ENCODE measurements at places on chromosomes 1 and 21.

DNA sequence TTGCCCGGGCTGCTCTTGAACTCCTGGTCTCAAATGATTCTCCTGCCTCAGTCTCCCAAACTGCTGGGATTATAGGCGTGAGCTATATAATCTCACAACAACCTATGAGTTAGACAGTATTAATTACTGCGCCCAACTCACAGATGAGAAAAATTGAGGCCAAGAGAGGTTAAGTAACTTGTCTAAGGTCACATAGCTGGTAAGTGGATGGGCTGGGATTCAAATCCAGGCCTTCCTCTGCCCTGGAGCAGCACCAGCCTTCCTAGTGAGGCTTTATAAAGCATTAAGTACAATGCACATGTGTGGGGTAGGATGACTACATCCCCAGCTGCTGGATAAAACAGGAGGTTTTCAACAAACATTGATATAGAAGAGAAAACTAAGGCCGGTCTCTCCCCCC is 15.1 kb downstream of the E2F2 start:
- DNase-seq = no peak

- DNase-seq = no peak
Measured at GRCh38 chr1:69321311-69321710, 246.4 kb upstream of the LRRC7 start.

GRCh38 chr1:8951231-8951630 is 5.6 kb downstream of the CA6 start:
- DNase-seq = no peak

GRCh38 chr1:2476061-2476999 is at the start of gene PLCH2:
Gene PLCH2, plus strand, starts transcription at chr1:2476289. Its CDS starts 300 bp downstream, at chr1:2476589.
- DNase-seq = no peak

- DNase-seq = no peak
Measured at GRCh38 chr21:34617753-34618339, 2.9 kb upstream of the RCAN1 start.

DNA sequence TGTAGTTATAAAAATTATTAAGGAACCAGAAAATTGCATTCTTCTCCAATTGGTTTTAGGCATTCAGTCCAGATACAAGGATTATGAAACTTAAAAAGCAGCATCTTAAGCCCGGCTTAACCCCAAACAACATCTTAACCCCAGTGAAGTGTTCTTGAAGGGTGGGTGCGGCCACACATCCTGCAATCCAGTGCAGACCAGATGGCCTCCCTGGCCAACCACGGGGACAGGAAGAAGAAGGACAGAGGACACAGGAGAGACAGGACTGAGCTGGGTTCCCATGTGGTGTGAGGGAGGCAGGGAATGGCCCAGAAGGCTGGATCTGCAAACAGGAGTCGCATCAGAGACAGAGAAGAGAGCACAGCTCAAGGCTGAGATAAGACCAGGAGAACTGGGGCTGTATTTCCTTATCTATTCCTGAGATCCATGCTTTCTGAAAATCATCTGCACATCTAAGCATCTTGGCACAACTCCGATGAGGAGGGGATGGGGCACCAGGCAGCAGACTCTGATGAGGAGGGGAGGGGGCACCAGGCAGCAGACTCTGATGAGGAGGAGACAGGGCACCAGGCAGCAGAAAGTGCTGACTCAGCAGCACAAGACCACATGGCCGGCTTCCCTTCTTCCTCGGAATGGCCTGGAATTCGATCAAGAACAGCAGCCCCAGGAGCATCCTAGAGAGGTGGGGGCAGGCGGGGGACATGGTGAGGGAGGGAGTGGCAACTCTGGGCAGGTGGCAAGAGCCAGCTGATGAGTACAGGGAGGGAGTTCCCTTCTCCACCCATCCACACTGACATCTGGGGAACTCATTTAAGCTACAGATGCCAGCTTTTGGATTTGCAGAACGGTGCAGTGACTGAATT is 26.6 kb downstream of the ABCG1 start:
- DNase-seq = no peak

- no peak for DNase-seq
Measured at GRCh38 chr1:59128784-59129227, 168.1 kb upstream of the FGGY start.

GRCh38 chr1:159296706-159297375 is 5.3 kb upstream of the FCER1A start:
- no peak for DNase-seq

DNA sequence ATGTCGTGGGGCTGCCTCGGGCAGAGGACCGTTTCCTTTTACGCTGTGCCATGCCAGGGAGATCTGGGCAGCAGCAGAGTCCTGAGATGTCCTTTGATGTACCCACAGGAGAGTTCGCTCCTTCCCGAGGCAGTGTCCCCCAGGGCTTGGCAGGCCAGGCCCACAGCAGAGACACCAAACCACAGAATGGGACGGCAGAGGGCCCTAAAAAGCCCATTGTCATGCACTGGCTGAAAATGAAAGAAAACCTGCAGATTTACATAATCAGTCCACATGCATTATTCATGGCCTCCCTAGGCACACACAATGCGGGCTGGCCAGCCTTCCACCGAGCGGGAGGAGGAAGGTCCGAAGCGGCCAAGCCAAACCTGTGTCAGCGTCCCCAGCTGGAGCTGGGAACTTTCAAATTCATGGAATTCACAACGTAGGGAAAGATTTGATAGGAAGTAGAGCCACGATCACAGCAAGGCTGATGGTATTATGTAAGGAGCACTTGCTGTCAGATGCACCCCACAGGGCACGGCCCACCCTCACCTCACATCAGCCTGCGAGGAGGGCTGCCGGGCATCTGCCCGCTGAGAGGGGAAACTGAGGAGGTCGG is 25.3 kb upstream of the EFHD2 start:
- no peak for DNase-seq

- DNase-seq = no peak
Measured at GRCh38 chr21:45175326-45176095, 101.1 kb downstream of the ADARB1 start.

DNA sequence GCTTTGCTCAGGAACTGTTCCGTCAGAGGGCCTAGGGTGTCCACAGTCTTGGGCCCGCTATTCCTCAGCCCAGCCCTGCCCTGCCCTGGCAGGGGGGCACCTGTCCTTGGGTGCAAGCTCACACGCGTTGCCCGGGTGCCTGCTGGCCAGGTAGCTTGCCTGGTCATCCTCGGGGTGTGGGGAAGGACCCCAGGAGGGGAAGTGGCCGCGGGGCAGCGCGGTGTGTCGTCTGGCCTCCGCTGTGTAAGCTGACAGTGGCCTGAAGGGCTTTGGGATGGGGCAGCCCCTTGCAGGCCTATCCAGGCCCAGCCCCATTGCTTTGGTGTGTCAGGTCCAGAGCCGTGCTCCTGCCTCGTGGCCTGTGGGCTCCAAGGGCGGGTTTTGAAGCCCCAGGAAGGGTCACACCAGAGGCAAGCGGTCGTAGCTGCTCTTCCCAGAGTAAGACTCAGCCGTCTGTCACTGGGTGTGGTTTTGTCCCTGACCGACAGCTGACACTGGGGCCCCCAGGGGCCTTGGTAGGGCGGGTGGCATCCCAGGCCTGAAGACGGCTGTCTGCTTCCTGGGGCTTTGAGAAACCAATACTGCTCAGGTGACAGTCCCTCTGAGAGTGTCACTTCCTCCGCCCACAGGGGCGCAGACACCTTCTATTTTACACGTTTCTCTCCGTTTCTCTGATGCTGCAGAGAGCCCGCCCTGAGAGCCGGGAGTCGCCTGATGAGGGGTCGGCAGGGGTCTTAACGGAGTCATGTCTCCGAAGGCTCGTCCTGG is 72.1 kb downstream of the SKI start:
- peak; percentile 91 for DNase-seq

DNA sequence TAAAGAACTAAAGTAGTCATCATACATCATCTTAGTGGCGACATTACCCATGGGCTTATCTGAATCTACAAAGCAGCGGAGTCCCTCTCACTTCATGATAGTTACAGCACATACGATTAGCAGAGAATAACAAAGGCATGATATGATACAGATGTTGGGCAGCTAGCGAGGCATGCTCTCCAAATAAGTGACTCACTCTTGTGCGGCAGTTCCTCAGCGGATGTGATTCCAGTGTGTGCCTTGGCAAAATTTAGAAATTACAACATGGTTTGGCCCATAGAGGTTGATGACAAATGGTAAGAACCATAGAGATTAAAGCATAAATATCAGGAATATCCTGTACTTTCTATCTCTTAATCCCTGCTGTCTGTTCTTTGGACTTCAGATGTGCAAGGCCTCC is 48.1 kb upstream of the PAXBP1 start:
- DNase-seq = no peak

GRCh38 chr1:220454155-220454777 is 73.7 kb upstream of the MARK1 start:
- DNase-seq = no peak

DNA sequence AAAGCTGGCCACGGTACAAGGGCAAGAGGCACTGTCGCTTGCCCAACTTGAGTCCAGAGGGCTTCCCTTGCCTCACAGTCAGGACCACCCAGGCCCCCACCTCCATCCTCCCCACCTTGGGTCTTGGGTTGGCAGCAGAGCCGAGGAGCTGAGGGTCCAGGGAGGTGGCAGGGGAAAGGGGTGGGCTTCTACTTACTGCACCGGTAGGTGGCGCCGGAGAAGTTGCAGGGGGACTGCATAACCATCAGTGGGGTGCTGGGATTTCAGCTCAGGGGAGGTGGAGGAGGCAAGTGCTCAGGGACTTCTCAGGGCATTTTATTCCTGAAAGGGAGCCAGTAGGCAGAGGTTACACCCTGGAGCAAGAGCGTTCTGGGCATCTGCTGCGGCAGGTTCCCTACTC is 44.0 kb downstream of the TRIM62 start:
- DNase-seq = peak; percentile 38

DNA sequence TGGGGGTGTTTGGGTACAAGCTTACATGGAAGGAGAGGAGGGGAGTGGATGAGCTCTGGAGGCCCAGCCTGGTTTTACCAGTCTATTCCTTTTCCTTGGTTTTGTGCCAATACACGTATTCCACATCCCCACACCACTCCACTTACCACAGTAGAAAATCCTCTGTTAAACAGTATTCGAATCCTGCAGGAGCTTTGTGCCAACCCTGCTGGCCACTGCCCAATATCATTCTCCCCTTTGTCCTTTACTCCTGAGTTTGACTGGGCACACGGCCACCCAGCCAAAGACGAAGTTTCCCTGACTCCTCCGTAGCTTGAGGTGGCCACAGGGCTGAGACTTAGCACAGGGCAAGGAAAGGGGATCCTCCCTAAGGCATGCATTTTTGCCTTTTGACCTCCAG is 61.6 kb downstream of the TMCO4 start:
- no peak for DNase-seq

DNA sequence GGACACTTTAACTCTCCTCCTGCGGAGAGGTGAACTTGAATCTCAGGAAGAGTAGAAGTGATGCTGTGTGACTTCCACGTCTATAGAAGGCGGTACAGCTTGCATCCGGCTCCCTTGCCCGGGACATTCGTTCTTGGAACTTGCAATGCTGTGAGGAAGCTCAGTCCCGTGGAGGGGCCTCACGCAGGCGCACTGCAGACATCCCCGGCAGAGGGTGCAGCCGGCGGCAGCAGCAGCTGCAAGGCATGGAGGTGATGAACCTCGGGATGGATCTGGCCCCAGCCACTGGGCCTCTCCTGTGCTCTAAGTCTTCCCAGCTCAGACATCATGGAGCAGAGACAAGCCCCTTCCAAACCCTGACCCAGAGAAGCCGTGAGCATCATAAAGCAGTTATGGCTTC is 61.8 kb upstream of the SOD1 start:
- no peak for DNase-seq

DNA sequence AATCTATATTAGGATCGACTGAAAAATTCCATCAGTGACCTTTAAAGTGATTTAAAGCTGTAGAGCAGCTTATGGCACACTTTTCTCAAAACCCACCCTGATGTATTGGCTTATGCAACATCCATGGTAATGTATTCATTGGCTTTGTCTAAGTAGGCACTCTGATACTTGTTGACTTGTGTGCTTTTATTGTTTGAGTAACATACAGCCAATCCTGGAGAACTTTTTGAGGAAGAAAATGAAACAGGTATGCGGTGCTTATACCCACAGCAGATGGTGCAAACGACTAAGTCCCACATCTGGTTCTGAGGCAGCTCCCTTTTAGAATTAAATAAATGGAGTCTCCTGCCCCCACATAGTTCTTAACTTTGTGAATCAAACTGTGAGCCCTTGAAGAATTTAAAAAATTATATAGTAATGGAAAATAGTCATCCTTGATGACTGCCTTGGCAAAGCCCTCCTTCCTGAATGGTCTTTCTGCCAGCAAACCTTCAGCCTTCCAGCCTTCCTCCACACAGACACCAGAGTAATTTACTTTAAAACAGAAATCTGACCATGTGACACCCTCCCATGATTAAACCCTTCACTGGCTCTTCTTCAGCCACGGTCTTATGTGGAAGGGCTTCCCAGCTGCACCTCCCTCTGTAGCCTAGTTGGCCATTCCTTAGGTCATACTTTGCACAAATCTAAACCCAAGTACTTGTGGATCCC is 116.0 kb downstream of the BCAR3 start:
- DNase-seq = no peak

GRCh38 chr1:4253935-4254334 is 353.9 kb upstream of the C1orf174 start:
- DNase-seq = no peak

DNA sequence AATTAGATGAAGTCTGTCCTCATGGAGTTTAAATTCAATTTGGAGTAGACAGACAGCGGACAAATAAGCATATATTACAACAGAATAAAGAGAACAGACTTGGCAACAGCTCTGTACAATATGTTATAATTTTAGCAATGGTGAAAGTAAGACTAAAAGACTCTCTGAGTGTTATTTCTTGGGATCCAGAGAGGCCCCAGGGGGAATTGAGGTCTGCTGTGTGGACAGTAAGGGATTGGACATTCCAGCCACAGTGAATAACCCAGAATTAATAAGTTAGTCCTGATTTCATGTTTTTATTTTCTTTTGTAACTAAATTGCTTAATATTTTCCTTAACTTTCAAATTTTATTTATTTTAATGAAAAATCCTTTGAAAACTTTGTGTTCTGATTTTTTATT is 101.7 kb downstream of the PATJ start:
- no peak for DNase-seq

GRCh38 chr21:17082843-17083483 is 429.9 kb upstream of the CXADR start:
- DNase-seq = no peak

- DNase-seq = no peak
Measured at GRCh38 chr1:234642428-234642827, 32.5 kb upstream of the IRF2BP2 start.

DNA sequence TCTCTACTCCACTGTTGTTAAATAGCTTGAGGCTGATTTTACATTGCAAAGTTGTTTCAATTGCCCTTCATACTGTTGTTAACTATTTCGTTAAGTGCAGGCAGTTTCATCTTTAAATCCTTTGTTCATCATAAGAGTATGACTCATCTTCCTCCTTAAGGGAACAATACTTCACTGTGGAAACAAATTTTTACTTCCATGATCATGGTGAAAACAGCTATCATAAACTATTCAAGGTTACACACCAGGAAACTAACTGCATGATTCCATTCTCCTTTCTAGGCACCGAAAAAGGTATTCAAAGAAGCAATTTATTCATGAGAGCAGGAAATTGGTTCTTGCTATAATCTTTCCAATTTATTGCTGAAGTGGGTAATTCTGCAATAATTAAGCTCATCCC is 593.2 kb downstream of the LRRIQ3 start:
- DNase-seq = no peak

- DNase-seq = no peak
Measured at GRCh38 chr1:54516249-54516920, 31.6 kb upstream of the ACOT11 start.
